Naive thymus-derived CD4-positive, alpha-beta T cell (primary cell): ENCODE measurements at places on chromosomes 2 and 18.

DNA sequence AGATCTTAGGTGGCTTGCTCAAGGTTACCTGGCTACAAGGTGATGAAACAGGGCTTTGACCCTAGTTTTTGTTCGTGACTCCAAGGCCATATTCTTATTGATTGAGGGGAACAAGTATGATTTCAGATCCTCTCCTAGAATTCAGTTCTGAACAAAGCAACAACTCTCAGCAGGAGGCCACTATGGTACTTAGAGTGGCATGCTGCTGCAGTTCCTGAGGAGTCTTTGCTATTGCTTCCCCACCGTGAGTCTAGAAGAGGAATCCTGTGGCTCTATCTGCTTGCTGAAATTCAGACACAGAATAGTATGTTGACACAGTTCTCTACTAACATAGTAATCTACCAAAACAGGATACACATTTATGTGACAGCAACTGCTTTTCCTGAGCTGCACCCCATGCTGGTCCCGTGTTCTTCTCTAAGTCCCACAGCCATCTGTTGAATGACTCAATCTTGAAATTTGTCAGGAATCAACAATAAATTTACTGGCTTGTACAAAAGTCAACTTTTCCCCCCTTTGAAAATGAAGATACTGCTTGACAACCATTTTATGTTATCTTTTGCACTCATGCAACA, 4.1 kb downstream of the TGFBRAP1 start:
- no peaks in the 10 kb centered on the region for H3K27me3 ChIP-seq
- DNase-seq, result no peak
- peaks cover 19% of the 10 kb centered on the region for H3K4me1 ChIP-seq
- peaks cover 4% of the 10 kb centered on the region for H3K36me3 ChIP-seq
- H3K4me3 ChIP-seq, result no peak overlapping the region
- no peak overlapping the region for H3K27ac ChIP-seq

DNA sequence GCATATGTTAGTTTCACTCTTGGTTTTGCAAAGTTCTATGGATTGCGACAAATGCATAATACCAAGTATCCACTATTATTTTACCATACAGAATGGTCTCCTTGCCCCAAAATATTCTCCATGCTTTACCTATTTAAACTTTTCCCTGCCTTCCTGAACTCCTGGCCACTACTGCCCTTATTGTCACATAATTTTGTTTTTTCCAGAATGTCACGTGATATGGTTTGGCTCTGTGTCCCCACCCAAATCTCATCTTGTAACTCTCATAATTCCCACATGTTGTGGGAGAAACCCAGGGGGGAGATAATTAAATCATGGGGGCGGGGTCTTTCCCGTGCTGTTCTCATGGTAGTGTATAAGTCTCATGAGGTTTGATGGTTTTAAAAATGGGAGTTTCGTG, 760.0 kb downstream of the METTL4 start:
- no peaks in the 10 kb centered on the region for H3K4me1 ChIP-seq
- no peaks in the 10 kb centered on the region for H3K27me3 ChIP-seq
- H3K27ac ChIP-seq, result no peak overlapping the region
- no peaks in the 10 kb centered on the region for H3K36me3 ChIP-seq

- H3K4me3 ChIP-seq, result no peak overlapping the region
- no peak for DNase-seq
- no peaks in the 10 kb centered on the region for H3K36me3 ChIP-seq
- H3K27ac ChIP-seq, result no peak overlapping the region
Measured at GRCh38 chr2:111135910-111136297, 15.2 kb downstream of the BCL2L11 start.

DNA sequence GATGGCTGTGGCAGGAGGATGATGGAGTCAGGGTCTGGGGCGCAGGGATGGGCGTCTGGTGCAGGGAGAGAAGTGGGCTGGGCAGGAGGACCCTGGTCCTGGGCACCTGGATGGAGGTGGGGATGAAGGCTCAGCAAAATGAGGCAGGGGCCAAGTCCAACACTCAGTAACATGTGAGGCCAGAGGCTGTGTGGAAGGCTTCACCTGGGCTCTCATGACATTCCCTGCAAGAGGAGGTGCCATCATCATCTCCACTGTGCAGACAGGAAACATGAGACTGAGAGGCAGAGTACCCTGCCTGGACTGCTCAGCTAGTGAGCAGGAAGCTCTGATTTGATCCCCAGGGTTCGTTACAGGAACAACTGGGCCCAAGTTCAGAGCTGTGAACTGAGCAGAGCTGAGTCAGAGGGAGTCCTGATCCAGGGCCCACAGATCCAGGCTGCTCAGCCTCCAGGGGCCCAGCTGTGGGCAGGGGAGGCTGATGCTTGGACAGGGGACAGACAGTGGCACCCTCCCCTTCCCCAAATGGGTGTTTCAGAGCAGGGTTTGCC, 36.9 kb downstream of the HJURP start:
- H3K4me1 ChIP-seq, result no peaks in the 10 kb centered on the region
- H3K27ac ChIP-seq, result no peak overlapping the region
- no peaks in the 10 kb centered on the region for H3K36me3 ChIP-seq
- DNase-seq, result no peak
- H3K27me3 ChIP-seq, result no peaks in the 10 kb centered on the region
- H3K4me3 ChIP-seq, result no peak overlapping the region

DNA sequence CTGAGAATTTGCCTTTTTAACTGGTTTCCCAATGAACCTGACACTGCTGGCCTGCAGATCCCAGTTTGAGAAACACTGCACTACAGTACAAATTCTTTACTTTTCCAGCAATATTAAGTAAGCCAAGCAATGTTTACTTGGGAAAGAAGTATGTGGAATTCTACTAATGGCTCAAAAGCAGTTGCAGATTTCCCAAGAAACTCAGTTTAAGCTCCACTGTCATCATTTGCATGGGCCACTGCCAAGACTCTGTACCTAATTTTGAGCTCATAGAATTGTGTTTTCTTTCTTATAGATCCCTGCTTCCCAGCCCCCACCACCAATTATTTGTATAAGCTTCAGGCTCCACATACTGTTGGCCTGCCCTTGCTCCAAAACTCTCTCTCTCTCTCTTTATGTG, 676.1 kb downstream of the RNF144A start:
- H3K27ac ChIP-seq, result no peak overlapping the region
- DNase-seq, result no peak
- no peaks in the 10 kb centered on the region for H3K36me3 ChIP-seq
- H3K4me3 ChIP-seq, result no peak overlapping the region
- H3K27me3 ChIP-seq, result no peaks in the 10 kb centered on the region

GRCh38 chr2:233837694-233838229, 16.6 kb downstream of the HJURP start:
- no peaks in the 10 kb centered on the region for H3K27me3 ChIP-seq
- H3K4me3 ChIP-seq, result no peak overlapping the region
- peaks cover 3% of the 10 kb centered on the region for H3K4me1 ChIP-seq
- no peaks in the 10 kb centered on the region for H3K36me3 ChIP-seq

- DNase-seq, result no peak
- no peaks in the 10 kb centered on the region for H3K36me3 ChIP-seq
- no peak overlapping the region for H3K4me3 ChIP-seq
- no peaks in the 10 kb centered on the region for H3K4me1 ChIP-seq
Measured at GRCh38 chr2:238237431-238238135, 2.3 kb downstream of the HES6 start.

- H3K27me3 ChIP-seq, result no peaks in the 10 kb centered on the region
- H3K36me3 ChIP-seq, result no peaks in the 10 kb centered on the region
- H3K27ac ChIP-seq, result no peak overlapping the region
- H3K4me3 ChIP-seq, result no peak overlapping the region
Measured at GRCh38 chr18:27803957-27804356, 373.0 kb downstream of the CDH2 start.

DNA sequence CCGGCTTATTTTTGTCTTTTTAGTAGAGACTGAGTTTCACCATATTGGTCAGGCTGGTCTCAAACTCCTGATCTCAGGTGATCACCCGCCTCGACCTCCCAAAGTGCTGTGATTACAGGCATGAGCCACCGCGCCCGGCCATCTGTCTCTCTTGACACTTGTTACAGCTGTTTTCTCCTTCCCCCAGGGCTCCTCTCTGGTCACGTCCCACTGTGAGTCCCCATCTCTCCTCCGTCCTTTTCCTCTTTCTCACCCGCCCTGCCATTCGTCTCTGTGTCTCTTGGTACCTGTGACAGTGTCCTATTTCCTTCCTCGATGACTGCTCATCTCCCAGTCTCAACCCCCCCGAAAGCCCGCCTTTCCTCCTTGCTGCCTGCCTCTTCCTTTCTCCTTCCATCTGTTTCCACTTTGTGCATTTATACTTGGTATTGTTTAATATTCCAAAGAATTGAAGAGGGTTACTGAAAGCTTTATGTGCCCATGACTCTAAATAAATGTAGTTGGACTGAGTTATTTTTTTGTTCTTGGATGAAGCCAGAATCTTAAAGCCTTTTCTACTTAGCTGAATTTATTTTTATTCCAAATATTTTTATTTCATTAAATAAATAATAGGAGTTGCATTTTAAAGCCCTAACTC, 241.5 kb downstream of the SH3RF3 start:
- peak; percentile 2 for DNase-seq
- no peak overlapping the region for H3K27ac ChIP-seq

- H3K27me3 ChIP-seq, result no peaks in the 10 kb centered on the region
- no peak overlapping the region for H3K4me3 ChIP-seq
- no peaks in the 10 kb centered on the region for H3K4me1 ChIP-seq
- no peak for DNase-seq
- no peaks in the 10 kb centered on the region for H3K36me3 ChIP-seq
Measured at GRCh38 chr18:62018034-62018758, 125.4 kb upstream of the RNF152 start.

GRCh38 chr2:111121028-111121827, 514 bp downstream of the BCL2L11 start:
- H3K36me3 ChIP-seq, result no peaks in the 10 kb centered on the region
- H3K4me1 ChIP-seq, result peaks cover 19% of the 10 kb centered on the region
- peaks cover 16% of the 10 kb centered on the region for H3K27me3 ChIP-seq
- H3K4me3 ChIP-seq, result peak overlapping the region; percentile 87
- peak overlapping the region; percentile 66 for H3K27ac ChIP-seq
- peak; percentile 61 for DNase-seq

DNA sequence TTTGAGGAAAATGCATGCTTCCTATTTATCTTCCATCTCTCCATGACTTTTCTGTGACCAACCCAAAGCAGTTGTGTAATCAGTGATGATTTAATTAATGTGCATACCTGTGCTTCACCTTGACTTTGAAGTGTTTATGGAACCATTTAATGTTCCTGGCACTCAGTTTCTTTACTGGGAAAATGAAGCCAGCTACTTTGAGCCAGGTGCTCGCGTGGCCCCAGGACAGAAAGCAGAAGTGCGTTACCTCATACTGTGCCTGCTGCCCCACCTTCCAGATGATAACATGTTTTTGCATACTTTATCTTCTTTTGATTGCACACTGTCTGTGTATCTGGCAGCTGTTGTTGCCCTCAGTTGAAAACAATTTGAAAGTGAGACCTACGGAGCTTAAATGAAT, 61.3 kb downstream of the PMAIP1 start:
- H3K36me3 ChIP-seq, result no peaks in the 10 kb centered on the region
- no peaks in the 10 kb centered on the region for H3K27me3 ChIP-seq
- no peak overlapping the region for H3K27ac ChIP-seq
- no peak overlapping the region for H3K4me3 ChIP-seq

DNA sequence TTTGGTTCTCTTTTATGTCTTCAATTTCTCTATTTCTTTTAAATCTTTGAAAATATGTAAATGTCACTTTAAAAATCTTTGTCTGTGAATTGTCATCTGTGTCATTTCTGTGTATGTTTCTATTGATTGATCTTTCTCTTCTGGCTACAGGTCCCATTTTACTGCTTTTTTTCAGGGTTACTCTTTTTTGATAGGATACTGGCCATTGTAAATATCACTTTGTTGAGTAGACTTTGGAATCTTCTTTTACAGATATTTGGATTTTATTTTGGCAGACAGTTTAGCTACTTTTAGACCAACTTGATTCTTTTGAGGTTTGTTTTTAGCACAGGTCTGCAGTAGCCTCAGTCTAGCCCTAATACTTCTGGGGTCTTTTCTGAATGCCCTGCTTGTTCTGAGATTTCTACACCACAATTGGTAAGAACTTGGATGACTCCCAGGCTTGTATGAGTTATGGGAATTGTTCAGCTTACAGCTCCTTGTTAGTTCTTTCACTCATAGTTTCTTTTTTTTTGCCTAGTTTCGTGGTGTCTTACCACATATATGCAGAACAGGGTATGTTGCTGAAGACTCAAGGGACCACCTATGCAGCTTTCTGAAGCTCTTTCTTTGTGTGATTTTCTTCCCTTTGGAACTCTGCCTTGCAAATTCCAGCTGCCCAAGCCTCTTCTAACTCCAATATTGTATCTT, 122.2 kb downstream of the QPCT start:
- no peak for DNase-seq
- no peaks in the 10 kb centered on the region for H3K27me3 ChIP-seq
- H3K4me3 ChIP-seq, result no peak overlapping the region
- no peak overlapping the region for H3K27ac ChIP-seq

DNA sequence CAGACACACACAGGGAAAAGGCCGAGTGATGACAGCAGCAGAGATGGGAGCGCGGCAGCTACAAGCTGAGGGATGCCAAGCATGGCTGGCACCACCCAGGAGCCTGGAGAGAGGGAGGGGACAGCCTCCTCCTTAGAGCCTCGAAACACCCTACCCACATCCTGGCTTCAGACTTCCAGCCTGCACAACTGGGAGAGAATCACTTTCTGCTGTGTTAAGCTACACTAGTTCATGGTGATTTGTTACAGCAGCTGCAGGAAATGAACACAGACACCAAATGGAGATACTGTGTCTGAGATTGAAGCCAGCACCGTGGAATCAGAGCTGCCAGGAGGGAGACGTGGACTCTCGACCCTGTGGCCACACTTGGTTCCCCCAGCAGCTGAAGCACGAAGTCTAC, 27.5 kb upstream of the FOSL2 start:
- peaks cover 48% of the 10 kb centered on the region for H3K4me1 ChIP-seq
- DNase-seq, result no peak
- no peaks in the 10 kb centered on the region for H3K36me3 ChIP-seq
- H3K4me3 ChIP-seq, result no peak overlapping the region
- no peak overlapping the region for H3K27ac ChIP-seq
- no peaks in the 10 kb centered on the region for H3K27me3 ChIP-seq

- no peaks in the 10 kb centered on the region for H3K4me1 ChIP-seq
- H3K27me3 ChIP-seq, result no peaks in the 10 kb centered on the region
- H3K4me3 ChIP-seq, result no peak overlapping the region
- no peak overlapping the region for H3K27ac ChIP-seq
Measured at GRCh38 chr2:9113916-9114315, 92.7 kb upstream of the ASAP2 start.

DNA sequence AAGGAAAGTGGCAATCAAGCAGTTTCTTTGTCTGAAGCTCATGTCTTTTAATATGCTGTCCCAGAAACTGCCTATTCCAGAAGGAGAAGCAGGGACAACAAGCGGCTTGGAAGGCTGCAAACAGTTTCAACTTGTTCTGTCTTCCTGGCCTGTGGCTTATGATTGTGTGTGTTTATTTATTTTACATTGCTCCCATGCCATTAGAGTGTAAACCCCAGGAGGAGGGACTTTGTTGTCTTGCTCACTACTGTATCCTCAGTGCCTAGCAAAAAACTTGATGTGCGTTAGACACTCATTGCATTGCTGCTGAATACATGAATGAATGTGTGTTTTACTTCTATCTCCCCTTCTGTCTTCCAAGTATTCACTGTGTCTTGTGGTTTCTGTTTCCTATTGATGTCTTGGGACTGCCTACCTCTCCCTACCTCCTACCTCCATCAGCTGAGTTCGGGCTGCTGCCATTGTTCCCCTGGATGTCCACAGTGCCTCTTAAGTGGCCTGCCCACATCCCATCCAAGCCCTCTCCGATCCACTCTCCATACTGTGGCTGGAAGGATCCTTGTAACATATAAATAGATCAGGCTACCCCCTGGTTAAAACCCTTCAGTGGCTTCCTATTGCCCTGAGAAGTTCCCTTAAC, 261.4 kb downstream of the DYSF start:
- H3K36me3 ChIP-seq, result no peaks in the 10 kb centered on the region
- no peak overlapping the region for H3K27ac ChIP-seq
- no peak overlapping the region for H3K4me3 ChIP-seq
- no peak for DNase-seq
